Fibroblast of skin of back (primary cell): ENCODE measurements at places on chromosomes 7 and 10.
A peak's percentile ranks its signal among the peaks of the same experiment; 100 is the strongest.

DNA sequence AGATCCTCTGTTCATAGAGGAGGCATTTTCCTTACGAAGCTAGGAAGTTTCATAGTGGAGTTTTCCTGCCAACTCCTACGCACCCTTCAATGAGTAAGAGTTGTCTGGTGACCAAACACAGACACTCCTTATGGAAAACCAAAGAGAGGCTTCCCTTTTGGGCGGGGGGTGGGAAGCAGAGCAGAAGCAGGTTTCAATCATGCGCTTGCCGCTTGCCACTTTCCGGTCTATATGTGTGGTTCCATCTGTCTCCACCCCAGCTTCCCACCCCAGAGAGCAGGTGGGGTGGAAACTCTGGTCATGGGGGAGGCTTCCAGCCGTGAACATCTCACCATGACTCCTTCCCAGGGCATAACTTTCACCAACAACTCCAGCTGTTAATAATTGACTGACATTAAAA, 68.8 kb upstream of the GRB10 start:
- DNase-seq, result no peak

DNA sequence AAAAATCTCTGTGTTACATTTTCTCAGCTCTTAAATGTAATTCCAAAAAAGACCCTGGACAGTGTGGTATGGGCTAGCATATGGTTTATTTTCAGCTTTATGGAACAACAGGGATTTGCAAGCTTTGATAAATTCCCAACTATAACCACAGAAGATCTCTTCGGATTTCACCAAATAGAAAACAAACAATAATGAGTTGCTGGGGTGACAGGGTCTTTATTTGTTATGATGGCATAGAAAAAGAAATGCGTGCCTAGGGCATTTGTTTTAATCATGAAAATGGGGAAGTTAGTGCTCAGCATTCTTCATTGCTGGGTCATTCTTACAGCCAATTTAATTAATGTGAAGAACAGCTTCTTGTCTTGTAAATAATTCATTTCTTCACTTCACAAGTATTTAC, 139.0 kb downstream of the LRRN3 start:
- peak; percentile 58 for DNase-seq

DNA sequence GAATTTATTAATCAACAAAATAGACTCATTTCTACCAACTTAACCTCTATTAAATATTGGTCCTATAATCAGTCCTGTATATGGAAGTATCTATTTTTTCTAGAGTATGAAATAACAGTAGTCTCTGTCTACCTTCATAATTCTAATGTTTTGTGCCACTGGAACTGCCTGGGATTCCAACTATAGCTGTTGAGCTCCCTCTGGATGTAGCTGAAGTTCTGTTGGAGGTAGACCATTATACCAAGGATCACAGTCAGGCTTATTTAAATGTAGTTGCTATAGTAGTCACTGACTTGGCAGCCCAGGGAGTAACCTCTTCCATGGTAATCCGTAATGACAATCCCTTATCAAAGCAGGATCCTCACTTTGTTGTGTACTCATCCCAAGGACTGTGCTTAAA, 48.5 kb upstream of the PHYHIPL start:
- no peak for DNase-seq

GRCh38 chr10:49243139-49243538, 54.9 kb upstream of the TMEM273 start:
- DNase-seq, result no peak

DNA sequence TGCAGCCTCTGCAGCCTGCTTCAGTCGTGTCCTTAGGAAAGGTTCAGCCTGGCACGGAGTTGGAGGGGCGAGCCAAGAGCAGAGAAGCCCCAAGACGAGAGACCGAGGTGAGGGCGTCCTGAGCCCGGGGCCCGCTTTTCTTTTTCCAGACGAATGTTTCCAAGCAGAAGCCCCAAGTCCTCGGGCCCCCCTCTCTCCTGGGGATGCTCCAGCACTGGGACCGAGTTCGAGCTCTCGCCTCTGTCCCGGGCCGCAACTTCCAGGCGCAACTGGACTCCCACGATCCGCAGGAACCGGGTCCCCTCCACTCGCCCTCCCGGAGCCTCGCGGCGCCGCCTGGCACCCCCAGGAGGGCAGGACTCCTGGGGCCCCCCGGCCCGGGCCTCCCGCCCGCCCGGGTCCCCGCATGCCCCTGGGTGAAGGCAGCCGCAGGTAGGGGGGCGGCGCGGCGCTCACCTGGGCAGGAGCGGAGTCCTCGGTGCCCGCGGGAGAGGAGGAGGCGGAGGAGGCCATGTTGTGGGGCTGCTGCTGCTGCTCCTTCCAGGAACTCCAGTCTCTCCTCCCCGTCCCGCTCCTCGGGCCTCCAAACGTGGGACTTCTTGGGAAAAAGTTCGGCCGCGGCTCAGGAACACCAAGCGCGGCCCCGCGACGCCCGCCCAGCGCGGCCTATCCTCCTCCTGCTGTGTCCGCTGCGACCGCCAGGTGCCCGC, 45.3 kb upstream of the CDK1 start:
- DNase-seq, result no peak

GRCh38 chr10:107517811-107518210, 353.3 kb upstream of the SORCS1 start:
- DNase-seq, result no peak

- no peak for DNase-seq
These were observed 91.5 kb downstream of the FOXL3 start for GRCh38 chr7:381211-382042.

- DNase-seq, result no peak
These were observed 273.5 kb upstream of the NPY start for GRCh38 chr7:24010495-24010894.
